ENCODE measurements at places on chromosomes 3 and 15.

GRCh38 chr3:56748663-56749231 is 53.0 kb downstream of the ARHGEF3 start:
- DNase-seq: no peak

DNA sequence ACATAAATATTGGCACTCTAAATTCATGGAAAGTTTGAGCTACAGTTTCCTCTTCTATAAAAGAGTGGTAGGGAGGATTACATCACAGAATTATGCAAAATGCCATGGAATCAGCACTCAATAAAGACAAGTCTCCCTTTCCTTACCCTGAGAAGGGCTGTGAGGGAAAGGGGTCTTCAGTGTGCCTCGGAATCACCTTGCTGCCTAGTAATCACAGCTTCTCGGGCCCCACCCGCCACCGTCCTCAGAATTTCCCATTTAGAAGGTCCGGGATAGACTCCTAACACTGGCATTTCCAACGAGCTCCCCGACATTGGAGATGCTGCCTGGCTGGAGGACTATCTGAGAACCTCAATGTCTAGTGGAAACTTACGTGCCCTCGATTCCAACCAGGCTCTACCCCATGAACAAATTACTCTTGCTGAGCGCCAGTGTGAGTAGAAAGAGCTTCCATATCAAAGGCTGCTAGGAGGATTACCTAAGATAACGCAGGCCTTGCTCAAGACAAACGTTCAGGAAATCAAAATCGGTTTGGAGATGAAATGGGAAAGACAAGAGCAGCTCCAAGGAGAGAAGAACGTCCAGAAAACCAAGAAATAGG is 92.1 kb upstream of the CHD2 start:
- no peak for DNase-seq

- no peak for DNase-seq
These were observed 42.0 kb downstream of the GALNT15 start for GRCh38 chr3:16216373-16216935.

GRCh38 chr3:27216955-27217552 is 152.1 kb downstream of the NEK10 start:
- no peak for DNase-seq

DNA sequence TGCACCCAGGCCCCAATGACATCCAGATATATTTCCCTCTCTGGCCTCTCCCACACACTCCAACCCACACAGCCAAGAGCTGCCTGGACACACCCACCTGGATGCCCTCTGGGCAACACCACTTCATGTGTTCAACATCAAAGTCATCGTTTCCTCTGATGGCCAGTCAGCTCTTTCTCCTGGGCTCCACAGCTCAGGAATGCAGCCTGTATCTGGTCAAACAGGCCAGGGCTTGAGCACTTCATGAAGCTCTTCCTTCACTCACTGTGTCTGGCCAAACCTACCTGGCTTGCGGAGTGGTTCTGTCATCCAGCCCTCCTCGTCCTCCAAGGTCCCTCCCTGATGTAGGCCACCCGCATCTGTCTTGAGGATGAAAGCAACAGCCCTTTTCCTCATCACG is 35.8 kb upstream of the SLC6A11 start:
- no peak for DNase-seq
